ENCODE measurements at places on chromosomes 7 and 10.

DNA sequence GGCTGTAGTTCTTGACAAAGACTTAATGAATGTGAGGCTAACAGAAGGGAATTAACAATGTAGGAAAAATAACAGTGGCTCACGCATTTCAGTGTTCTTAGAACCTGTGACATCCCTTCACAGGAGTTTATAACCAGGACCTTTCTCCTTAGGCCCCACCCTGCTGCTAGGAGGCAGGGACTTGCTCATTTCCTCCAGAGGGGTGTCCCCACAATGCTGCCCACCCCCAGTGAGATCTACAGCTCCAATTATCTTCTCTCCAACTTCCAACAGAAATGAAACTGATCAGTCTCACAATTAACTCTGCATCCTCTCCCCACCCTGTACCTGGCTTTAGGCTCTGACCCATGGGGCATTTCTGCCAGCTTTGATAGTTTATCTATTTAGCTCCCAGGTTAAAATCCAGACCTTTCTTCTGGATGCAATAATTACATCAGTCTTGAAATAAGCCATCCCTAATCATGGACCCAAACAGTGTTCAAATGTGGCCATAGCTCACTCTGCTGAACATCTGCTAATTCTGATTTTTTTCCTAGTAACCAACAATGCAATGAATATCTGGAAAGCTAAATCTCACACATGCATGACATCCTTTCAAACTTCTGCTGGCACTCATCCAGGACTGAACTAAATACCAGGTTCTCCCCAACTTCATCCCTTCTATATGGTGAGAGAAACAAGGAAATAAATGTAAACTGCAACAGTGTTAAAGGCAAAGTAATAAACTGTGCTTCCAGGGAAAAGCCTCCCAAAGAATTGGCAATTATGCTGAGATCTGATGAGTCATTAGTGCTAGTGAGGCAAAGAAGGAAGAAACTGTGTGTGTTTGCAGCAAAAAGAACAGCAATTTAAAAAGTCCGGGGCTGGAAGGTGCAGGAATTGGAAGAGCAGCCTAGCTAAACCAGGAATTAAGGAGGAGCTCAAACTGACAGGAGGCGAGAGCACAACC is 64.6 kb downstream of the HERPUD2 start:
- no peak for DNase-seq

DNA sequence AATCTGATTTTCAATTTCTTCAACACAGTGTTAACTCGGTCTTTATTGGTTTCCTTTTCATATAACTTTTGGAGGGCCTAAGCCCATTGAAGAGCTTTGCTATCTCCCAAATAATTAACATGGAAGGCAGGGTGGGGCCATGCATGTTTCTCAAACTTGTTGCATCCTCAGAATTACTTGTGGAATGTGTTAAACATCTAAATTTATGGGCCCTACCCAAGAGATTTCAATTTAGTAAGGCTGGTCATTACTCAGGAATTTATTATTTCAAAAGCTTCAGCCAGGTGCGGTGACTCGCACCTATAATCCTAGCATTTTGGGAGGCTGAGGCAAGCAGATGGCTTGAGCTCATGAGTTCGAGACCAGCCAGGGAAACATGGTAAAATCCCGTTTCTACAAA is 208.9 kb downstream of the SORCS3 start:
- no peak for DNase-seq

- no peak for DNase-seq
These were observed 115.9 kb downstream of the RAPGEF5 start for GRCh38 chr7:22240904-22241571.

DNA sequence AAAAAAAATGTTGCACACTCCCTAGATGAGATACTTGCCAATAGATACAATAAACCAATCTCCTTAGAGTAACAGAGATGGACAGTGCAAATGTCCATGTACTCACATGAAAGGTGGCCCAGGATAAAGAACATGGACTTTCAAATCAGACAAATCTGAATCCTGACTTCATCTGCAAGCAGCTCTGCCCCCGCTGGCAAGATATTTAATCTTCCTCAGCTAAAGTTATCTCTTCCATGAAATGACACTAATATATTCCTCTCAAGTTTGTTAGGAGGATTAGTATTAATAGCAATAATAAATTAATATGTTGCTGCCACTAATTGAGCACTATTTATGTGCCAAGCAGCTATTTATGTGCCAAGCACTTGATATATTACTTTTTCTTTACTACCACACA is 148.6 kb upstream of the YAE1 start:
- DNase-seq, result no peak

- DNase-seq, result no peak
These were observed 9.3 kb downstream of the CRYGN start for GRCh38 chr7:151430391-151431205.

DNA sequence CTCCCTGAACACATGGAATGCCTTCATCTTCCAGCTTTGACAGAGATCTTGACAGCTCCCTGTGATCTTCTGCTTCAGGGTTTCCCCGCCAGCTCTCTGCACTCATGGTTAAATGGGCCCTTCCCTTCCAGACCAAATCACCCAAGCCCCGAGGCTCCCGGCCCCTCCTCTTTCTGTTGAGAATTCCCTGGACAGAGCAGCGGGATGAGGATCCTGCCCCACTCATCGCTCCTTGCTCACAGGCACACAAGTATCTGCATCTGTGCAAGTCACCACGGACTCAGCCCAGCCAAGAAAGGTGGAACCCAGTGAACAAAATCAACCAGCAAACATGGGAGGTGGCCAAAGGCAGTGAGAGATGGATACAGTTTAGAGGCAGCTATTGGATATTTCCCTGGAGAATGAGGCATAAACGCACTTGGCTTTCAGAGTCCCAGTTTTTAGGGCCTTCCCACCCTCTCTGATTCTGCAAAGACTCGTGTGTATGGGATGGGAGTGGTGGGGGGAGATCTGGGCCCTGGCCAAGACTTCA is 37.7 kb upstream of the CXCL12 start:
- DNase-seq, result no peak

- DNase-seq, result no peak
These were observed 23.3 kb downstream of the KIAA1549 start for GRCh38 chr7:138957753-138958390.

GRCh38 chr10:3869036-3869435 is 84.0 kb upstream of the KLF6 start:
- no peak for DNase-seq

GRCh38 chr7:120645966-120646365 is 212.0 kb downstream of the TSPAN12 start:
- no peak for DNase-seq

DNA sequence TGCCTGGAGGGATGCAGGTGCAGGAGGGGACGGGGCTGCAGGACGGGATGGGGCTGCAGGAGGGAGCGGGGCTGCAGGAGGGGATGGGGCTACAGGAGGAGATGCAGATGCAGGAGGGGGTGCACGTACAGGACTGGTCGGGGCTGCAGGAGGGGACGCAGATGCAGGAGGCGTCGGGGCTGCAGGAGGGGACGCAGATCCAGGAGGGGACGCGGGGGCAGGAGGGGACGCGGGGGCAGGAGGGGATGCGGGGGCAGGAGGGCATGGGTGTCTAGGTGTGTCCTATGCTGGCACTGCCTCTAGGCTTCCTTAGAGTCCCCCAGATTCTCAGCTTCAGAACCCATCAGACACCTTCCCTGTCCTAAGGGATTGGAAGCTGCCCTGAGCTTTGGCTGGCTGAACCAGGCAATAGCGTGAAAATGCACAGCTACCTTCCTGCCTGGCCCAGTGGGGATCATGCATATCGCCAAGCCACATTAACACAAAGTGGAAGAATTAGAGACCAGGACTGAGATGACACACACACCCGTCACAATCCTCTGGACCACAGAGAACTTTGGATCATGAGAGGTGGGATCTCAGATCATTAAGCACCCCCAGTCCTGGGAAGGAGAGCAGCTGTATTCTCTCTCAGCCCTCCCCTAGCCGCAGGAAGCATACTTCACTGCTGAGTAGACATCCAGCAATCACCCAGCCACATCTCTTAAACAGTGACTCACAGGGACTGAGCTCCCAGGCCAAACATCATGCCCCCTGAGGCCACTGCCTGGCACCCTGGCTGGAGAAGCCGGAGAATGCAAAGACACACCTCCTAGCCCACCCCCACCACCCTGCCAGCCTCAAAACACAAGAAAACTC is 67.3 kb downstream of the VWA2 start:
- DNase-seq, result no peak

DNA sequence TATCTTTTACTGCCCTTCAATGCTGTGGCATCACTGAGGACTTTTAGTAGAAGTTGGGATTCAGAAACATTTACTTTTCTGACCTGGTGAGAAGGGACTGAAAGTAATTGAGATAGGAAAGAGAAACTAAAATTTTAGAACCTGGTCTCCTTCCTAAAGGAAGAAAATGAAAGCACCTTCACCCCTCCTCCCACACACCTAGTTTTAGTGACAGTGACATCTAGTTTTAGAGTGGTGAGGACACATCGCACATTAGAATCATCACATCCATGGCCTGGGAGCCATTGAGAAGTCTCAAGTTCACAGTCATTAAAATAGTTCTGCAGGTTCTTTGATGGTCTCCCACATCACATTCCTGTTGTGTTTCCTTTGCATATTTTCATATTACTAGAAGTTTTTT is 16.1 kb downstream of the TAS2R41 start:
- DNase-seq, result no peak

- no peak for DNase-seq
These were observed 174.6 kb upstream of the ITGB1 start for GRCh38 chr10:33132626-33133025.

- peak; percentile 5 for DNase-seq
These were observed 784 bp upstream of the SERPINE1 start for GRCh38 chr7:101125989-101126650.

- no peak for DNase-seq
These were observed 27.7 kb upstream of the FKBP9 start for GRCh38 chr7:32929430-32930143.

GRCh38 chr7:94513565-94513860 is 3.9 kb downstream of the CASD1 start:
- no peak for DNase-seq

GRCh38 chr7:21106296-21106732 is 319.6 kb upstream of the SP8 start:
- no peak for DNase-seq

DNA sequence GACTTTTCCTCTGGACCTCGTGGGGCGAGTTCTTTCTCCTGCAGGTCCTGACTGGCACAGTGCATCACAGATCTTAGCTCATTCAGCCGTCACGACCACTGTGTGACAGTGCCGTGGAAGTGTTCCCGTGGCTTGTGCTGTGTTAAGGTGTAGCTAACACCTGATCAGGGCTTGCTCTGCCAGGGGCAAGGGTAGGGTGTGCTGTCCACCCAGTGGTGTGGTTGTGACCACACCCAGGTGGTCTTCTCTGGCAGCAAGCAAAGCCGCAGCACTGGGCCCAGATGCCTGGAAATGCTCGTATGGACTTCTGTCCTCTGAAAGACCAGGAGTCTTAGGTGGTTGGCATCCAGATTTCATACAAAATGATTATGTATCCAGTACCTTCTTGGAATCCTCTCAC is 86.2 kb downstream of the GLRX3 start:
- no peak for DNase-seq

- no peak for DNase-seq
These were observed 24.2 kb upstream of the CHST12 start for GRCh38 chr7:2379161-2379560.

GRCh38 chr7:45680776-45681175 is 106.6 kb downstream of the ADCY1 start:
- no peak for DNase-seq

GRCh38 chr7:24054236-24054635 is 229.8 kb upstream of the NPY start:
- no peak for DNase-seq

GRCh38 chr7:22013711-22014110 is 68.0 kb upstream of the CDCA7L start:
- no peak for DNase-seq

GRCh38 chr10:112952282-112953173 is 2.5 kb downstream of the TCF7L2 start:
- no peak for DNase-seq

DNA sequence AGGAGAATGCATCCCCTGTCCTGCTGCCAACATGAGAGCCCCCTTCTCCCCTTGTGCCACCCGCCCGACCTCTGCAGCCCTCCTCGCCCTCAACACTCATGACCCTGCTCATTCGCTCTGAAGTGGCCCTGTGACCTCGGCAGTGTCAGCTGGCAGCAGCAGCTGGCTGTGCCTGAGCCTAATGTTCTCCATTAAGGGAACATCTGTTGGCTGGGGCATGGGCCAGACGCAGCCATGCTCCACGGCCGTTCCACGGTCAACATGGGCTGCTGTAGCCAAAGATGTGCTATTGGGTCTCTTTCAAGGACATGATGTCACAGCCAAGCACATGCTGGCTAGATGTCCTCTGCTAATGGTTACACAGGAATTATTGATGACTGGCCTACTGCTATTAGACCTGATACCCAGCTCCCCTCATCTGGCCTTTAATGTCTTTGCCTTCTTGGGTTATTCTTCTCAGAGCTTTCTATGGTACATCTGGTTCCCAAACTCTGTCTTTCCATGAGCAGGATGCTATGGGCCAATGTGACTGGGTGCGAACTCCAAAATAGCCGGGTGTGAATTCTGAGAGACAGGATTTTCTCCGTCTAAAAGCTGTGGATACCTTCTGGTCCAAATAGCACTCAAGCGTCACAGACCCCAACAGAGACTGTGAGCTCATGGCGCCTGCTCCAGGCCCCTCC is 22.4 kb downstream of the ADCYAP1R1 start:
- DNase-seq, result peak; percentile 13

DNA sequence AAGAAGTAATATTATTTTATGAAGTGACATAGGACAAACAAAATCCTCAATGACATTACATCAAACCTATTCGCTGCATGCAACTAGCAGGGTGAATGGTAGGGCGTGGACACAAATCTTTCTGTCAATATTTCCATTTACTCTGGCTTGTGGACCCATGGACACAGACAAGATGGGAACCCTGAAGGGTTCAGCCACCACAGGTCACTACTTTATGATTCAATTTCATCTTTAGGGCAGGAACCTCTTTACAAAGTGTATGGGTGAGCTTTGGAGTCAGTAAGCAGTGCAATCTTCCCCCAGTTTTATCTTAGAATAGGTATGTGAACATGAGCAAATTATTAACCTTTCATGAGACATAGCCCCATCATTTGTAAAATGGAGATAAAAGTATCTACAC is 982.4 kb upstream of the LRRTM3 start:
- no peak for DNase-seq

GRCh38 chr10:110141185-110141584 is 66.2 kb upstream of the MXI1 start:
- DNase-seq, result no peak

GRCh38 chr10:69646185-69647060 is 16.4 kb downstream of the FAM241B start:
- DNase-seq, result no peak

- DNase-seq, result no peak
These were observed 4.4 kb upstream of the WDR91 start for GRCh38 chr7:135215698-135216097.
